ENCODE measurements at places on chromosomes 5 and 9.

DNA sequence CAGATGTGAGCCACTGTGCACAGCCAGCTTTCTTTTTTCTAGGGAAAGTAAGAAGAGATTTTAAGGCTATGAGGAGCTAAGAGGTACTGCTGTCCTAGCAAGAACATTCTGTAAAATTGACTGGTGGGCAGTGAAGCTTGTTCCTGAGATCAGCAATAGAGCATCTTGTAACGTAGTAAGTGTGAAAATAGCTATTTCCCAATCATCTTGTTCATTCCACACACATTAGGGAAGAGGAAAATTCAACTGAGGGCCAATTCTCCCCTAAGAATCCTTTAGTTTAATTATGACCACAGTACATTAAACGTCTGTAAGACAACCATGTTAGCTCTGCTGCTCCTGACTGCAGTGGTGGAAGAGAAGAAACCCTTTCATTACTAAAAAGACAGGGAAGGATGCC lies 246.2 kb downstream of the EFNA5 start:
- DNase-seq: no peak

DNA sequence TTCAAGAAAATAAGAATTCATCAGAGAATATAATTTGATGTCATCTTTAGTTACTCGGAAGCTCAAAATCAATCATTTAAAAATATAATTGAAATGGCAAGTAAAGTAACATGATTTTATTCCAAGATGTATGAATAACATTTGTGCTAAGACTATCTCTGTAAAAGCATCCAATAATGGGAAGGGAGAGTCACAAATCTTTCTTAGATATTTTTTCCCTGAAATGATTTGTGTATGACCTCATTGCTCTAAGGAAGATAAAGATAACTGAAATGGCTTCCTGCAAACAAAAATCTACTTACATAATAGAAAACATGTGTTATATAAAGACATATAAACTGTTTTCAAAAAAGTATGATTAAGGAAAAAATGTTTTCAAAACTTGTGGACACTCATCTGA lies 97.4 kb upstream of the FGF10 start:
- no peak for DNase-seq

DNA sequence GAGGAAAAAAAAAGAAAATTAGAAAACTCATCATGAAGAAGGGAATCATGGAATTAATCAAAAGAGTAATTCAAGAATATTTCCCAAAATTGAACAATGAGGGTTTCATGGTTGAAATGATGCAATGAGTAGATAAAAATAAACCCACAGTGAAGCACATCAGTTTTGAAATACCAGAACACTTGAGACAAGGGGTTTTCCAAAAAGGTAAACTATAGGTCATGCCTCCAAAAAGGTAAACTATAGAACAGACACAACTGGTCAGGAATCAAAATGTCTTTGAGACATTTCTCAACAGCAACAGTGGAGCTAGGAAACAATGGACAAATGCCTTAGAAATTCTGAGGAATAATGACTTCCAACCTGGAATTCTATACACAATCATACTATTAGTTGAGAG lies 60.2 kb upstream of the PCSK5 start:
- no peak for DNase-seq

- no peak for DNase-seq
These were observed 151.1 kb upstream of the ERCC6L2 start for GRCh38 chr9:95724253-95724991.

DNA sequence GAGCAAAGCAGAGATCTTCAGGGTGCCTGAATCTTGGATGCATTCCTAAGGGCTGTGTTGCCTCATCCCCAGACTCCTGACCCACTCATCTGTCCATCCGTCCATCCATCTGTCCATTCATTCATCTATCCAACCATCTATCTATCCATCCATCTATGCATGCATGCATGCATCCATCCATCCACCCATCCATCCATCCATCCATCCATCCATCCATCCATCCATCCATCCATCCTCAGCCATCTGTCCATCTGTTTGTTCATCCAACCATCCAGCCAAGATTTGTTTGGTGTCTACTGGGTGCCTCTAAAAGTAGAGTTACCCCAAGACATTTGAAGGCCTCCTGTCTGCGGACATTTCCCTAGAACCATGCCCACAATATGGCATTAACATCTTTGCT lies 27.7 kb upstream of the BARHL1 start:
- DNase-seq: no peak

- no peak for DNase-seq
These were observed 232.6 kb downstream of the MAST4 start for GRCh38 chr5:66828548-66829357.

GRCh38 chr5:15499528-15500324 lies at the start of gene FBXL7:
FBXL7 (plus strand) TSS chr5:15500180.
- peak; percentile 63 for DNase-seq

DNA sequence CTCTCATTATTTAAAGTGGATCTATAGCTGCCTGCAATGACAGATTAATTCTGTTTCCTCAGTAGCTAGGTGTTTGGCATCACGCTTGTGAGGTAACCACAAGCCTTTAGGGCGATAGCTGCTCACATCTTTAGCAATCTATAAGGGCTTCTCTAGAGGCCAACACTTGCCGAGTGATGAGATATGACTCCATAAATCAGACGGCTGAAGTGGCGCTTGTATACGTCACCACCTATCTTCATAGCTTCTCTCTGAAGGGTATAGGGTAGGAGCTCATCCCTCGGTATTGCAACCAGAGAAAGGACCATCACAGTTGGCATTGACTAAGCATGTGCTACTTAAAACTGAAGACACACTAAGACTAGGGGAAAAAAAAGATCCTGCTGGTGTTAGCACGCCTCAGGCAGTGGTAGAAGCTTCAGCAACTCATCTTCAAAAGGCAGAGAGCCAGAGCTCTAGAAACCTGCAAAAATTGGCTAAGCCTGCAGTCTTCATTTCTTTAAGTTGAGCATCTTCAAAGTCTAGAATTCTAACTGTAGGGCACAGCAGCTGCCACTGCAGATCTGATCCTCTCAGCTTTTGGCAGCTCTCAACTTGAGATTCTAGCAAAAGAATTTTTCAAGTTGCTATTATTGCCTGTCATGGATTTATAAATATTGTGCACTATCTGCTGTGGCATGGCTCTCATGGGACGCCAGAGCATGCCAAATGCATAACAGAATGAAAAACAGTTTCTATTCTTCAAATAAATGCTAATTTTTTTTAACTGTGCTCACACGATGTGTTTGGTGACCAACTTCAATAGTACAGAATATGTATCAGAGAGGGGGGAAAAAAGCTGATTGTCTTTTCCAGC lies 37.5 kb downstream of the PSMB7 start:
- DNase-seq: no peak

DNA sequence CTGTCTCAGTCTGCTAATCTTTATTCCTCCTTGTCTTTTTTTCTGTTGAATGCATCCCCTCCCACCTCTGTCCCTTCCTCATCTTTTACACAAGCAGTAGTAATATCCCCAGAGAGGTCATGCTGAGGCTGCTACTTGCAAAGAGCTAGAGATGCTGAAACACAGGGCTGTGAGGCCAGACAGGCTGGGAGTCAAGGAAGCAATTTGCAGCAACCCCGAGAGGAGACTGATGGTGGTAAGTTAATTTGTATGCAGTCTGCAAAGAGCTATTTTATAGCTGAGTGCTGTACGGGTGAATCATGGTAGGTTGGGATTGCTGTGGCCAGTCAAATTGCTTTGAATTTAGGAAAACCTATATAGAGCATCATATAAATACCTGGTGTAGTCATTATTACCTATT lies 90.2 kb upstream of the SLC24A2 start:
- DNase-seq: no peak

DNA sequence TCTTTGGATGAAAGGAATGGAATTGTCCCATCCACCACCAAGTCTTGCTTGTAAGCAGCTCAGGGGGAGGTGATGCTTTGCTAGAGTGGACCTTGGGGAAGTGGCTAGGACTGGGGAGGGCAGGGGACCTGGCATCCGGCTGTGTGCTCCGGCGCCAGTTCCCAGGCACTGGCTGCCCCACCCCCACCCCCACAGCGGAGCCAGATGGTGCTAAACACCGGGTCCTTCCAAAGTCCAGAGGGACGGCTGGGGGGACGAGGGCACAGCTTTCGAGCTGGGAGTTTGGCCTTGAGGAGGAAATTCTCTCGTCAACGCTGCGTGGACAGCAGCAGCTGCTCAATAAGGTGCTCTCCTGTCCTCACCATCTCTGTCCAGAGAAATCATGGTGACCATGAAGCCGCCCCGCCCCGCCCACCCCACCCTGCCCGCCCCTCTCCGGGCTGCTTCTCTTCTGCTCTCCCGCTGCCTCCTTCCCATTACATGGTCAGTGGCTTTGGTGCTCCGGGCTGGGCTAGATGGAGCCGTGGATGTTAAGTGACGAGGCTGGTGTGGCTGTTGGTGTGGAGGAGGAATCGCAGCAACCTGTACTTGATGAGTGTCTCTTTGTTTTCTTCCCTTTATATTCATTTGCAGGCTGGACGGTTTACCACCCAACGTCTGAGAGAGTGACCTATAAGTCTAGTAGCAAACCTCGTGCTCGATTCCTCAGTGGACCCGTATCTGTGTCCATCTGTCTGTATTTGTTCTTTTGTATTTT lies 115.7 kb downstream of the WNK2 start:
- no peak for DNase-seq

GRCh38 chr5:22316294-22316693 lies 536.9 kb downstream of the CDH12 start:
- no peak for DNase-seq

GRCh38 chr5:114957384-114957783 lies 212.3 kb downstream of the TRIM36 start:
- DNase-seq: no peak

DNA sequence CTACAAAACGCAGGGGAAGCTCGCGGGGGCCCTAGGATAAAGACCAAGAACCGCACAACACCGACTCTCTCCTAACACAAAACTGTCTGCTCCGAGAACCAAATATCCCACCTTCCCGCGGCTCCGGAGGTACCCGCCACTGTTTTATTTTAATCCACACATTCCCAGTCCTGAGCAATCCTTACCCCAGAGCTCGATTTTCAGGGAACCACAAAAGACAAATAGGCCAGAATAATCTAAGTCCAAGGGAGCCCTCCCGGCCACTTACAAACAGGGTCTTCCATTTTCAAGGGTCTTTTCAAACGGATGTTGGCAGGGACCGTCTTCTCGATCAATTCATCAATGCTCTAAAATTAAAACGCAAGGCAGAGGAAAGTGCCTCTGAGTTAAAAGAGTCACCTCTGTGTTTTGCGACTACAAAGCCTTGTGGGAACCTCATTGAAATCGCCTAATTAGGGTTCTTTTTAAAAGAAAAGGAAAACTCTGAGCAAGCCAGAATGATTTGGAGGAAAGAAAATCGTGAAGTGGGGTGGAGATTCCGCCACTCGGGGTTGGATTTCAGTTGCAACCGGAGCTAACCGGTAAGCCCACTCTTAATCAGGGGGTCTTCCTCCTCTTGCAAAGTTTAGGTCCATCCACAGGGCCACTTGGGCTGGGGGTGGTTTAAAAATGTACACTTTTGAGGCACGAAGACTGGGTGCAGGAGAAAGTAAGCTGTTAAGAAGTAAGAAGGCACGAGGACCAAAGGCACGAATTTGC lies 1.0 kb downstream of the GLDC start:
- DNase-seq: no peak

DNA sequence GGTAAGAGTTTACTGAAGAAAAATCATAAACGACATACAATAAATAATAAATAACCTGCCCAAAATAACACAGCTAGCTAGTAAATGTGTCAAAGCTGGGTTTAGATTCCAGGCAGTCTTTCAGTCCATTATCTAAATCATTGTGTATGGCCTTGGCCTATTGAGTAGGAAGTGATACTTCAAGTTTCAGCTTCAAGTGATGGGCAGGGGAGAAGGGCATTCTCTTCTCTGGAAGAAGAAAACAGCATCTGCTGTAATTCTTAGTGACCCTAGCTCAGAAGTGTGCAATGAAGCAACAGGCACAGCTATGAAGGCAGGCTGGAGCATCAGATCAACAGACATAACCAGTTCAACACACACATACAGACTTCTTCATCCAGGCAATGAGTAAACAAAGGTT lies 42.5 kb downstream of the FNIP1 start:
- no peak for DNase-seq

GRCh38 chr9:14993061-14993800 lies 83.0 kb upstream of the FREM1 start:
- peak; percentile 15 for DNase-seq

GRCh38 chr5:39501397-39501796 lies 76.6 kb upstream of the DAB2 start:
- DNase-seq: peak; percentile 85

DNA sequence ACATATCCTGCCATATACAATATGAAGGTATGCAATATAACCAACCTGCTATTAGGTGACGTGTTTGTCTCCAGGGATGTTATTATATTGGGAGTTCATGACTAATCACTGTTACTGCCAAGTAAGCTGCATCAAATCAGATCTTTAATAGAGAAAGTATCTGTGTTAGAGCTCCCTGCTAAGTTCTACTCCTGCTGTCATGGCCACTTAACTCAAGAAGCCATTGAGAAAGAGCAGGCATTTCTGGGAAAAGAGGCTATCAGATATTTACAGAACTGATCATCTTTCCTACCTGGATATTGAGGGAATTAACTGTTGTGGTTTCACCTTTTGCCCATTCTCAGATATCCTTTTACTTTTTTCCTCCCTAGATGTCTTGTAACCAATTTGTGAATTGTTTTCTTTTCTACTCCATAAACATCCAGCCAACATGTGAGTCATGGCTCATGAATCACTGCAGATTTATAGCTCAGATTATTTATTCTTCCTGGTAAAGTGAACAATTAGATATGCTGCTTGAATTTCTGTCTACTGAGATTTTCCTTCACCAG lies 634.8 kb upstream of the FAM174A start:
- DNase-seq: no peak

- no peak for DNase-seq
These were observed 624 bp downstream of the FBXW11 start for GRCh38 chr5:172005708-172006320.

- DNase-seq: peak; percentile 87
These were observed 93.8 kb upstream of the BNC2 start for GRCh38 chr9:16964228-16964627.

DNA sequence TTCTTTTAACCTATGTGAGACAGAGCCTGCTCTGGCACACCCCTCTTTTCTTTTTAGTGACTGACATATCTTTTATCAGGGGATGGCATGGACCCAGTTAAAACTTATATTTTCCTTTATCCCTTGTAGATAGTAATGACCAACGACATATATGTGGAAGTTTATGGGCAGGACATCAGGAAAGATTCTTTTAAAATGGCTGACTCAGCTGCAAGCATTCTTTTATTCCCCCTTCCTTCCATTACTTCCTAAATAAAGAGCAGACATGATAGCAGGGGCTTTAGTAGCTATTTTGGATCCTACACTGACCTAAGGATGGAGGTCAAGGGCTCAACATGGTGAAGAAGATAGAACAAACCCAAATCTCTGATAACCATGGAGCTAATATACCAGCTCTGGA lies 25.0 kb upstream of the VPS13A start:
- no peak for DNase-seq

GRCh38 chr9:99264070-99264680 lies 42.1 kb downstream of the SEC61B start:
- no peak for DNase-seq

- no peak for DNase-seq
These were observed 35.6 kb downstream of the NIM1K start for GRCh38 chr5:43227655-43228054.

- DNase-seq: peak; percentile 49
These were observed 708 bp upstream of the CSNK1G3 start for GRCh38 chr5:123511290-123511647.
